ENCODE measurements at places on chromosomes 2 and 18.

- no peak overlapping the region for H3K4me3 ChIP-seq
- H3K27me3 ChIP-seq, result no peaks in the 10 kb centered on the region
- no peaks in the 10 kb centered on the region for H3K36me3 ChIP-seq
Observed at GRCh38 chr2:57370882-57371585, 675.6 kb upstream of the VRK2 start.

- DNase-seq, result no peak
- H3K4me1 ChIP-seq, result no peaks in the 10 kb centered on the region
- no peak overlapping the region for H3K27ac ChIP-seq
- no peak overlapping the region for H3K4me3 ChIP-seq
Observed at GRCh38 chr2:4882421-4882820, 809.8 kb upstream of the SOX11 start.

- H3K27me3 ChIP-seq, result no peaks in the 10 kb centered on the region
- H3K4me1 ChIP-seq, result peaks cover 25% of the 10 kb centered on the region
- peaks cover 40% of the 10 kb centered on the region for H3K36me3 ChIP-seq
- DNase-seq, result no peak
Observed at GRCh38 chr2:203238292-203238703, 520 bp upstream of the CYP20A1 start.

DNA sequence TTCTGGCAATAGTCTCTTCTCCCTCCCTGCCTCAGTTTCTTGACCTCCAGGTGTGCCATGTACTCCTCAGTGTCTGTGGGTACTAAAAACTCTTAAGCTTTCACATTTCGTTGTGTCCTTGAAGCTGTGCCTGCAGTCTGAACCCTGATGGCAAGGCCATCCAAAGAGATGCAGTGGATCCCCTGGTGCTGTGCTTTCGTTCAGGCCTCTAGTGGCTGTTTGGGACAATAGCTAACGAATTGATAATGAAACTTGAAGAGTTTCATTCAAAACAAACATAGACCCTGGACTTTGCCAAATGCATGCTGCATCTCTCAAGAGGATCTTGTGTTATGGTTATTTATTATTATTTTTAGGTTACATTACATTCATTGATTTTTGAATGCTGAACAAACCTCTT is 523.1 kb upstream of the FSIP2 start:
- peaks cover 3% of the 10 kb centered on the region for H3K36me3 ChIP-seq
- H3K27me3 ChIP-seq, result no peaks in the 10 kb centered on the region
- H3K27ac ChIP-seq, result no peak overlapping the region
- no peaks in the 10 kb centered on the region for H3K4me1 ChIP-seq
- DNase-seq, result no peak

GRCh38 chr2:146786396-146786795 is 1058.4 kb upstream of the ACVR2A start:
- no peaks in the 10 kb centered on the region for H3K27me3 ChIP-seq
- H3K4me1 ChIP-seq, result no peaks in the 10 kb centered on the region
- H3K4me3 ChIP-seq, result no peak overlapping the region

GRCh38 chr2:22854588-22854987 is 530.4 kb upstream of the KLHL29 start:
- H3K27ac ChIP-seq, result no peak overlapping the region
- no peaks in the 10 kb centered on the region for H3K4me1 ChIP-seq
- no peaks in the 10 kb centered on the region for H3K27me3 ChIP-seq
- no peak for DNase-seq
- H3K36me3 ChIP-seq, result no peaks in the 10 kb centered on the region

GRCh38 chr2:172473167-172473566 is 45.8 kb downstream of the ITGA6 start:
- H3K27me3 ChIP-seq, result no peaks in the 10 kb centered on the region
- no peak overlapping the region for H3K27ac ChIP-seq

DNA sequence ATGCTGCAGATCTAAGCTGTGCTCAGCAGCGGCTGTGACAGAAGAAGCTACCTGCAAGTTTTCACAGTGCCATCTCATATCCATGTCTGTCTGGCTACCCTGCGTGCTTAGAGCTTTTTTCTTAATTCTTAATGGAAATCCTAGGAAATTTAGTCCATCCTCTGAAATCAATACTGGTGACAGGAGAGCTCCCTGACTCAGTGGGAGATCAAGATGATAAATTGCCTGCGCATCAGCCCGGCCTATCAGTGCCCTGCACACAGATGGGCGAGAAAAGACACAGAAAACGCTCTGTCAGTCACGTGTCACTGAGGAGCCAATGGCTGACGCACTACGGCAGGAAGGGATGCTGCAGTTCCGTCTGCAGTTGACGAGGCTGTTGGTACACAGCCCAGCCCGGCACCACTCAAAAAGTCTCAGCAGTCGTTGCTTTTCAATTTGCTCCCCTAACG is 819.6 kb upstream of the FSHR start:
- no peaks in the 10 kb centered on the region for H3K27me3 ChIP-seq
- DNase-seq, result no peak
- no peak overlapping the region for H3K27ac ChIP-seq
- H3K4me3 ChIP-seq, result peak overlapping the region; percentile 22
- H3K4me1 ChIP-seq, result no peaks in the 10 kb centered on the region
- H3K36me3 ChIP-seq, result no peaks in the 10 kb centered on the region

DNA sequence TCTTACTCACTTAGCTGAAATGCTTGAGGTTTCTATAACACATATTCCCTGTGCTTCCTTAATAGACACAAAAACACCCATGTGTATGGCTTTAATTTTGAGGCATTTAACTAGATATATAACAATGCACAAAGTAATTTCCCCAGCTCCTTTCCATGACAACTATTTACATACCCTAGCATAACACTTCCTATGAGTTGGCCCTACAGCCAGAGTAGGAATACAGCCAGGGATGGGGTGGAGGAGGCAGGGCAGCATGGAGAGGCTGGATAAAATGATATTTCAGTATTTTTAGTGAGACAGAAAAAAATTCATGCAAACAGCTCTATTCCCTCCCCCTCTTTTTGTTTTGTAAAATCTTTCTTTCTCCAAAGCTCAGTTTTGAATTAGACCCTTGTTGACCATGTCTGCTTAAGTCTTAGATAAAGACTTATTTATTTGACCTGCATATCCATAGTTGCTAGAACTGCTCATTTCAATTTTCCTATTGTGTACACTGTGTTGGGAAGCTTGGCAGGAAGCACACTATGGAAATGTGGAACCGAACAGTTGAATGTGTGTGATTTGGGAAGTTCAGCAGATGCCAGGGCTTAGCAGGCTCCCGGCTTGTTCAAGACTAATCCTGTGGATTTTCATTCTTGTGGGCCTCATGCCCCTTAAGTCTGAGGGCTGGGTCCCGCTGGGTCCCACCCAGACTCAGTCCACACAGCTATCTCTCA is 11.2 kb upstream of the B3GNT2 start:
- no peaks in the 10 kb centered on the region for H3K27me3 ChIP-seq
- H3K27ac ChIP-seq, result no peak overlapping the region
- H3K4me1 ChIP-seq, result no peaks in the 10 kb centered on the region
- no peaks in the 10 kb centered on the region for H3K36me3 ChIP-seq
- no peak overlapping the region for H3K4me3 ChIP-seq

DNA sequence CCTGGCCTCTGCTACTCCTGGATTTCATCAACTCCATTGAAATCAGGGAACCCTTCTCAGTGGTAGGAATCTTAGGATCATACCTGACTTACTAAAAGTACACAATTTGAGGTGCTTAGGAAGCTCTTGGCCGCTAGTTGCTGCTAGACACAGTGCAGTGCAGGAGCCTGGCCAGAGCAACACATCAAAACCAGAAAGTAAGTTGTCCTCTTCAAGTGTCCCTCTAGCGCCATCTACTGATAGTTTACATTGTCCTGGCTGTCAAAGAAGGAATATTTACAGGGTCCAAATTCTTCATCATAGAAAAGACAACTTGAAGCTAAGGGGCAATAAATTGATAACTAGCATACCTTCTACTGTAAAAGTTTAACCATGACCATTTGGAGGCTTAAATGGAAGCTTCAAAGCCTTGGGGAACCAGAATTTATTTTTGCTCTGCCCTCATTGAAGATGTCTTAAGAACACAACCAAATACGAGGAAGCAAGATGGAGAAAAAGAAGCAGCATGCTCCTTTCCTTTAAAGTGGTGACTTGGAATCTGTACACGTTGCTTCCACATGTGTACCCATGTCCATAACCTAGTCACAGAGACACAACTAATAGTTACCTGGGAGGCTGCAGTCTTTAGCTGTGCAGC is 889.1 kb upstream of the GCFC2 start:
- H3K27ac ChIP-seq, result no peak overlapping the region
- H3K4me1 ChIP-seq, result no peaks in the 10 kb centered on the region
- H3K36me3 ChIP-seq, result peaks cover 4% of the 10 kb centered on the region
- no peak for DNase-seq
- H3K4me3 ChIP-seq, result no peak overlapping the region
- H3K27me3 ChIP-seq, result no peaks in the 10 kb centered on the region

GRCh38 chr2:73700661-73701447 is 36.3 kb downstream of the TPRKB start:
- no peak overlapping the region for H3K27ac ChIP-seq
- no peak overlapping the region for H3K4me3 ChIP-seq
- H3K4me1 ChIP-seq, result peaks cover 2% of the 10 kb centered on the region
- H3K36me3 ChIP-seq, result no peaks in the 10 kb centered on the region
- no peak for DNase-seq

- H3K27ac ChIP-seq, result no peak overlapping the region
- H3K36me3 ChIP-seq, result no peaks in the 10 kb centered on the region
- H3K4me1 ChIP-seq, result peaks cover 2% of the 10 kb centered on the region
- no peak for DNase-seq
- H3K27me3 ChIP-seq, result peaks cover 38% of the 10 kb centered on the region
Observed at GRCh38 chr18:63528863-63529492, 13.2 kb upstream of the SERPINB12 start.

DNA sequence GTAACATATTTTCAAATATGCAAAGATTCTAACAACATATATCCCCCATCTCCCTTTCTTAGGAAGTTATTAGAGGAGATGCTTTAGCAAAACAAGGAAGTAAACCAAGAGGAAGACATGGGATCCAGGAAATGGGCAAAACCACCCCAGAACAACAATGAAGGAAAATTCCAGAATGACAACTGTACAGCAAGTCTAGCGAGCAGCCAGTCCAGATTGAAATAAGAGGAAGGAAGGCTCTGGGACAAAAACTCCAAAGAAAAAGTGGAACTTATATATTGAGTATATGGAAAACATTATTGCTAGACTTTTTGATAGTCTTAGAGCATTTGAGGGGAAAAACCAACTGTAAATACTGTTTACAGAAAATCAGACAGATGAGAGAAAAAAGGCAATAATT is 2.9 kb upstream of the ARPC2 start:
- no peak overlapping the region for H3K27ac ChIP-seq
- H3K4me1 ChIP-seq, result peaks cover 7% of the 10 kb centered on the region
- peaks cover 18% of the 10 kb centered on the region for H3K36me3 ChIP-seq
- H3K27me3 ChIP-seq, result peaks cover 18% of the 10 kb centered on the region
- no peak overlapping the region for H3K4me3 ChIP-seq
